ENCODE measurements at places on chromosomes 5 and 9.
A peak's percentile ranks its signal among the peaks of the same experiment; 100 is the strongest.

GRCh38 chr5:116424951-116425350, 149.7 kb downstream of the SEMA6A start:
- no peak for DNase-seq

- DNase-seq: no peak
These were observed 107.9 kb upstream of the LMX1B start for GRCh38 chr9:126505697-126506346.

DNA sequence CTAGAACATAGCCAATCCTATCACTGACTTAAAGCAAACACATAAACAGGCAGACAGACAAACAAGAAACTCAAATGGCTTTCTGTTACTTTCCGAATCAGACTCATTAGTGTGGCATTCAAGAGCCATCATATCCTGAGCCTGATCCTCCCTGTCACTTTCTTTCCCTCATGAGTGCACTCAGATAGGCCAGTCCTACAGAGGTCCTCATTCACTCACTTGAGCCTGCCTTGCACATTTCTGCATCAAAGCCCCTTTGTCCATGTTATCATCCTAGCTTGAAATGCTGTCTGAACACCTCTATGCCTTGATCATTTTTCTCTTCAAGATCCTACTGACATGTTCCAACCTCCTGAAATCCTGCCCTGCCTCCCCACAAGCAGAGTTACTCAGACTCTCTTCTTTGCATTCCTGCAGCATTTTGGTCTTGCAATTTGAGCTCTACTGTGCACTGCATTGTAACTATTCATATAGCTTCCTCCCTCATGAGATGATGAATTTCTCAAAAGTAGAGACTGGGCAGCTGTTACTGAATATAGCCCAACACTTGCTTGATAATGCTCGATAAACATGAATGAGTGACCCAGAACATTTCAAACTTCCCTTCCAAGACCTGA, 126.9 kb downstream of the PALM2AKAP2 start:
- DNase-seq: peak; percentile 35

- no peak for DNase-seq
These were observed 8.9 kb downstream of the RECK start for GRCh38 chr9:36045610-36046009.

- DNase-seq: peak; percentile 56
These were observed 6.1 kb downstream of the ANXA2R start for GRCh38 chr5:43033841-43034590.
